A172 (cell line): ENCODE measurements at places on chromosomes 3 and 15. TPM values are rescaled to one million over a fixed set of nuclear protein-coding genes. Genes with fewer than 3 reads are reported as not detected.

The IL5RA gene
- total RNA-seq: not detected in 2 replicates

DNA sequence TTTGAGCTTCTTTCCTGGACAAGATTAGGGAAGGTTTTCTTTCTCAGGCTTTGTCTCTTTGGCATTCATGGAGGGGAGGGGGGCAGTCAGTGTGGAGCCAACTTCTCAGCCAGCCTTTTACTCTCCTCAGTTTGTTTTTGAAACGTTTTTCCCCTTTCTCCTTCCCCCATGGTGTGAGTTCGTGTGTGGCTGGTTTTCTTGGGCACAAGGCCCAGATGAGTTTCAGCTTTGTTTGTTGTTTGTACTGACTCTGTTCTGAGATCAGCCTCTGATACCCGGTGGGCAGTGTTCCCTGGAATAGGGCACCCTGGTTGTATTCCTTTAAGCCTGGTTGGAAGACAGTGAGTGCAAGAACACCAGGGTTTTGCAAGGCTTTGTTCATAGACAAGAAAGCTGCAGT is 168.2 kb upstream of the RARB start:
- no peak for DNase-seq

The SCAANT1 gene
- not detected in 2 replicates for total RNA-seq

DNA sequence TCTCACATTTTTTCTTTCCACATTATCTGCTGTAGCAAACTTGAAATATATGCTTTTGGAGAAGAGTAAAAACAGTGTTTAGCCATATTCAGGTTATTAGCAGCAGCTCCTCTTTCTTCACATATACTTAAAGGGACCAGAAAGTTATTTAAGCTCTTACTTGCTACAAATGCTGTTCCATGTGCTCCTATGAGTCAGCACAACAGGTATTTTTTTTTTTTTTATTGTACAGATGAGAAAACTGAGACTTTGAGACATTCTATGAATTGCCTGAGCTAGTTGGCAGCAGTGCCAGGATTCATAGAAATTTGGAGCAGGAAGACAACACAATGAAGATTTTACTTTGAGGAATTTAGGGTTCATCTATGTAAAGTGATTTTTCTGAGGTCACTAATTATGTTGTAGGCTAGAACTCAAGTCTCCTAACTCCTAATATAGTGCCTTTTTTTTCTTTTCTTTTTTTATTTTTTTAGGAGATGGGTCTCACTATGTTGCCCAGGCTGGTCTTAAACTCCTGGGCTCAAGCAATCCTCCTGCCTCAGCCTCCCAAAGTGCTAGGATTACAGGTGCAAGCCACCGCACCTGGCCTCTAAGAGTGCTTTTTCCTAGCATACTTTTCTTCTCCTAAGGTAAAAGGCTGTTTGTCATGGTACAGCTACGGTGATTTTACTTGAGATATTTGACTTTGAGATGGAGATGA is 23.6 kb downstream of the SETD5 start:
- DNase-seq: peak; percentile 23

GRCh38 chr15:41631880-41632470 is 28.2 kb upstream of the MGA start:
- no peak for DNase-seq

DNA sequence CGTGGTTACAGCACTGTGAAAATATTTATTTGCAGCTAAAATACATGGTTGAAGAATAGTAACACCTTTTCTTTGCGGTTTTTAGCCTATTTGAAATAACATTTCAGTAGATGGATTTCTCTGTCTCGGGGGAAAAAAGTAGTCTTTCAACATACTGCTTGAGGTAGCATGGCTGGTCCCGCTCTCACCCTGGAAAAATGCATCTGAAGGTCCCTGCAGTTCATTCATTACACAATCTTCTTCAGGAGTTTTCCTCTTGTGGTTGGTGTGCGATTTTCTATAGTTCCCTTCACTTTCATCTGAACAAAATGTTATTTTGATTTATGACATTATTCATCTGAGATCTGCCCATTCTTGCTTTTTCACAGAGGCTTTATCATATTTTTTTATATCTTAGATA is 75.9 kb downstream of the STRIT1 start:
- no peak for DNase-seq

DNA sequence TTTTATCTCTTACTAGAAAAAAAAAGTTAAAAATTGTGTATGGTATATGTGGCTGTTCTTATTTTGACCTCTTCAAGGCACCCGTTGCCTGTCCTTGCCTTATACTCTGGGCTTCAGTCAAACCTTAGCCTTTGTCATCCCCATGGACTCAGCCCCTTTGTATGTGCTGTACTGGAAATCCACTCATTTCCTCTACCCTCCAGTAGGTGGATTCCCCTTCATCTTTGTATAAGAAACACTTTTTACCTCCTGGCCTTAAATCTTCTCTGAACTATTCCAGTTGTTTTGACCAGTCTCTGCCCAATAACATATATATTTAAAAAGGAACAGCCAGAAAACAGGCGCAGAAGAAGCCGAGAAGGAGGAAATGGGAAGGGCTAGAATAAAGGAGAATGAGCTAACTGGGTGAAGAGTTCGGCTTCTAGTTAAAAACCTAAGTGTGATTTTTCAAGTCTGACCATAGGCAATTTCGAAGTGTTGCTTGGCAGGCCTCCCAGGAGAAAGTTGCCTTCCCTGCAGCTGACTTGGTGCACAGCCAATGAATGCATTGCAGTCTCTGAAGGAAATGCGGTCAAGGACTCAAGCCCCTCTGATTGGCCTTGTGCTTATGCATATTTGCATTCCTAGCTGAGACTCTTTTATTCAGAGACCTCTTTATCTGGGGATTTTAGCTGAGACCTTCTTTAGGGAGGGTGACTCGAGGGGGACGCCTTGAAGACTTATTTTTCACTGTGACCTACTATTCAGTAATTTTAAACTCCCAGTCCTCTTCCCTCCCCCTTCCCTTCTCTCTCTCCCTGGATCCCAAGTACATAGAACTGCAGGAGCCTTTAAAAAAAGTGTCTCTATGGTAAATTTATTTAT is 277.4 kb downstream of the ROBO1 start:
- DNase-seq: peak; percentile 29

The NEIL1 gene
- total RNA-seq: 0.12 and 0.48 TPM in 2 replicates

GRCh38 chr3:116815321-116815720 is 105.7 kb downstream of the TUSC7 start:
- no peak for DNase-seq

- DNase-seq: peak; percentile 2
These were observed 863 bp downstream of the PSMA4 start for GRCh38 chr15:78540871-78541743.
